ENCODE measurements at places on chromosomes 4 and X.

GRCh38 chr4:40199999-40200874 lies 3.4 kb downstream of the RHOH start:
- peak; percentile 65 for DNase-seq

DNA sequence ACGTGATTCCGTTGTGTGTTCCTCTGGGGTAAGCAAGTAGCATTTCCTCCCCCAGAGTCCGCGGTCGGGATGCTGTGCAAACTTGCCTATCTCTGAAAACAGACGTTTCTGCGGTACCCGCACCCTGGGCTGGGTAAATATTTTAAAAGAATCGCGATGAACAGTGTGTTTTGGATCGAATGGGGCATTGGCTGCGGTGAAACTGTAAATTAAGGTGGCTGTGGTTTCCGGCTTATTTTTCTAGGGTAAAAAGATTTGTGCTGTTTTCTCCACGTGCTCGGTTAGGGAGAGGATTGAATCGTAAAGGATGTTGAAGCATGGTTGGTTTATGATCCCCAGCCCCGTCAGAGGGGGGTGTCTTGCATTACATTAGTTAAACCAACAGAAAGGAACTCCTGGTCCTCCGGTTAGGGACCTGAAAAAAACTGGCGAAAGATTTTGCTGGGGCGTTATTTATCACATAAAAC lies 1.2 kb downstream of the HHIP start:
- DNase-seq, result no peak

GRCh38 chrX:41705042-41705441 lies 16.3 kb downstream of the GPR34 start:
- no peak for DNase-seq

DNA sequence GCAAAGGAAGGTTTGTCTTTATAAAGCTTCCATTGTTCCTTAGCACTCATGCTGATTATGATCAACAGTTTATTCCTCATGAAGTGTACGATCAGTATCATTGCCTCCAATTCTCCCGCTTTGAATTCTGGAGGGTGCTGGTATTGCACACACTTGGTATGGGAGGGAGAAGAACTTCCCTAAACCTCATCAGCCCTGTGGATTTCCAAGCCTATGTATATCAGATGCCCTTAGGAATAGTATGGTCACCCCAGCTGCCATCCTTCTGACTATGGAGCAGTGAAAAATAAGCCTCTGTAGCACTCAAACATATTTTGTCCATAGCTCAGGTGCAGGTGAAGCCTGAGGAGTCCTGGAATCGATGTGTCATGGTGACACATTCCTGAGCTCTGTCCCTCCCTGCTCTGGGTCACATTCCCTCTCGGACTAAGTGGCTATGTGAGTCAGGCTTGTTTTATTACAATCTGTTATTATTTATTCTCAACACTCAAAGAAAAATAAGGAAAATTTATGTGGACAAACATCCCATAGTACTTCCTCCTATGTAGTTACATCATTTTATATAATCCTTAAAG lies 2.0 kb upstream of the ZDHHC9 start:
- no peak for DNase-seq

DNA sequence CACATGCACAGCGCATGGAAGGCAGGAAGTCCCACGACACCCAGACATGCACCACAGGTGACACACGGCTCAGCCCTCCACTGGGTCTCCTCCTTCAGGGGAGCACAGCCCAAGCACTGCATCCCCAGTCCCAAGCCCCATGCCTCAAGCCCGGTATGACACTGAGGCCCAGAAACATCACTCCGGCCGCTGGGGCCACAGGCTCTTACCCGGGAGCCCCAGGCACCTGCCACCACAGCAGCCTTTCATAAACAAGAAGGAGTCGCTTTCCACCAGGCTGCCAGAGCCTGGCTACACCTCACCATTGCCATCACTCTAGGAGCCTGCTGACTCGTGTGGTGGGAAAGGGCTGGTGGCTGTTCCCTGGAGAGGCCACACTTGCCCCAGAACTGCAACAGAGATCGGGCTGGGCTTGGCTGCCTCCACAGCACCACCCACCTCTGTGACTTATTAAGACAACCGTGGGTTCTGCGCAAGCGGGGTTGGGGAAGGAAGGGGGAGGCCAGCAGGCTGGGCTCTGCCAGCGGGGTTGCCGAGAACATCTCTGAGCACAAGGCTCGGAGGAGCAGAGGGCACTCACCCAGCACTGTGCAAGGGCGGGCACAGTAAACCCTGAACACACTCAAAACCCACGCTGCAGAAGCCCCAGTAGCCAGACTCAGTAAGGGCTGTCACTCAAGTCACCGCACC lies 4.5 kb downstream of the HAUS7 start:
- DNase-seq, result no peak

GRCh38 chr4:185232370-185232769 lies 23.0 kb downstream of the SNX25 start:
- no peak for DNase-seq

GRCh38 chrX:1411326-1411725 lies 19.4 kb upstream of the SLC25A6 start:
- no peak for DNase-seq

GRCh38 chrX:6432226-6432625 lies 102.7 kb downstream of the VCX3A start:
- no peak for DNase-seq

DNA sequence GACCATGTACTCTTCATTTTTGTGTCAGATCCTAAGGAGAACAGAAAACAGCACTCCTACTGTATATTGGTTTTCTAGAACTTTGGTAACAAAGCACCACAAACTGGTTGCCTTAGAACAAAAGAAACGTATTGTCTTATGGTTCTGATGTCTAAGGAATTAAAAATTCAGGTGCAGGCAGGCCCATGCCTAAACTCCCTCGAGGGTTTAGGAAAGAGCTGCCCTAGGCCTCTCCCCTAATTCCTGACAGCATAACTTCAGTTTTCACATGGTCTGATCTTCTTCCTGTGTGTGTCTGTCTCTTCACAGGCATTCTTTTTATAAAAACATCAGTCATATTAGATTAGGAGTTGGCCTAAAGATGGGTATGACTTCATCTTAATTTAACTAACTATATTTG lies 1093.6 kb downstream of the TECRL start:
- no peak for DNase-seq

DNA sequence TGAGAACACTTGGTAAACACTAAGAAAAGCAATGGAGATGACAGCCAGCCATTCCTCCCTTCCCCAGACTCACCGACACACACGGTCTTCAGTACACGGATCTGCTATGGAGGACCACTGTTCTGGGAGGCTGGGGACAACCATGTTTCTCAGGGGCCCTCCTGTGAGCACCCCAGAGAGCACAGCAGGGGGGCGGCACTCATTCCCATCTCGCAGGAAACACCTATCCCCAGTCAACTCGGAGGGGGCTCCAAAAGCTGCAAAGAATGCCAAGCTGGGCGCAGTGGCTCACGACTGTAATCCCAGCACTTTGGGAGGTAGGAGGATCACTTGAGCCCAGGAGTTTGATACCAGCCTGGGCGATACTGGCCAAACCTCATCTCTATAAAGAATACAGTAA lies 172.1 kb downstream of the AFAP1 start:
- DNase-seq, result no peak

GRCh38 chrX:6169407-6169806 lies 59.3 kb downstream of the NLGN4X start:
- no peak for DNase-seq

DNA sequence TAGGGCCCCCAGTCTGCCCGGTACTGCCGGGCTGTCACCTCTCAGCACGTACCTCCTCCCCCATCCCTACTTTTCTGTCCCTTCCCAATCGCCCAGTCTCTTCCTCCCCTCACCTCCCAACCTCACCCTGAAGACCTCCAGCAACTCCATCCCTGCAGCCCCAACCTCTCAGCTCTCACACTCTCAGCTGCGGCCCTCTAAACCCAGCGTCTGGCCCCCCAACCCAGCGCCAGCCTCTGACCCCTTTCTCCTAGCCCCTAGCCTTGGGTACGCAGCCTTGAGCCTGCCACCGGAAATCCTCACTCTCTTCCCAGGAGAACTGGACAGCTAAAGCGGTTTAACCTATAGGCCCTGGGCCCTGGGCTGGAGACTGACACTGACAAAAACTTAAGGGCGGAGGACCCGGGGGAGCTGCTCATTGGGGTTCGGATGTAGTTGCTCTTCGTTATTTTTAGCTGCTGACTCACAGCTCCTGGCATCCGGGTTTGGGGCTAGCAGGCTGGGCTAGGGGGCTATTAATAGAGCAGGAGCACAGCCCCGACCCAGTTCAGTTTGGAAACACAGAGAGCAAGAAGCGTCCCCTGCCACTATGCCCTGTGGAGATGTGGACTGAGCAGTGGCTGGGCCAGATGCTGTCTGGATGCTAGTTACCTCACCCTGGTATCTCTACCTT lies 9.6 kb upstream of the DLG3 start:
- DNase-seq, result no peak

GRCh38 chrX:119617517-119618164 lies 11.4 kb upstream of the NKRF start:
- DNase-seq, result no peak

- DNase-seq, result no peak
These were observed 432.2 kb downstream of the PDGFC start for GRCh38 chr4:156539376-156539775.

- DNase-seq, result peak; percentile 36
These were observed 28.1 kb downstream of the BEX3 start for GRCh38 chrX:103404231-103405008.

- no peak for DNase-seq
These were observed 4.0 kb upstream of the PDGFRA start for GRCh38 chr4:54224996-54225597.

- DNase-seq, result no peak
These were observed 7.4 kb upstream of the BRS3 start for GRCh38 chrX:136480383-136480782.

- DNase-seq, result no peak
These were observed 77.7 kb downstream of the MAML3 start for GRCh38 chr4:140076307-140076706.

GRCh38 chr4:122766950-122767349 lies 34.4 kb downstream of the BBS12 start:
- DNase-seq, result no peak

DNA sequence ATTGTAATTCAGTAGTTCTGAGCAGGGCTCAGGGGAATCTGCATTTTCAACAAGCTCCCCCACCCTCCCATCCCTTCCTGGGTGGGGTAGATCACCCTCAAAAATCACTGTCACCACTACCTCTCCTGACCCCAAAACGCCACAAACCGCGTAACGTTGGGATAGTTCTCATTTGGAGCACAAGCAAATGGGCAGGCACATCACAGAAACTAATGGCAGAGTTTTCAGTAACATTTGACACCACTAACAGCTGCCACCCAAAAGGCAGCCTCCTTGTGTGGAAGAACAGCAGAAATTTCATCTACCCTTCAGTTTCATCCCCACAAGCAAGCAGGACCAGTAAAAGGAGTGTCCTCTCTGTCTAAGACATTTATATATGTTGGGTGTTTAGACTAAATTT lies 132.7 kb downstream of the PALLD start:
- no peak for DNase-seq

DNA sequence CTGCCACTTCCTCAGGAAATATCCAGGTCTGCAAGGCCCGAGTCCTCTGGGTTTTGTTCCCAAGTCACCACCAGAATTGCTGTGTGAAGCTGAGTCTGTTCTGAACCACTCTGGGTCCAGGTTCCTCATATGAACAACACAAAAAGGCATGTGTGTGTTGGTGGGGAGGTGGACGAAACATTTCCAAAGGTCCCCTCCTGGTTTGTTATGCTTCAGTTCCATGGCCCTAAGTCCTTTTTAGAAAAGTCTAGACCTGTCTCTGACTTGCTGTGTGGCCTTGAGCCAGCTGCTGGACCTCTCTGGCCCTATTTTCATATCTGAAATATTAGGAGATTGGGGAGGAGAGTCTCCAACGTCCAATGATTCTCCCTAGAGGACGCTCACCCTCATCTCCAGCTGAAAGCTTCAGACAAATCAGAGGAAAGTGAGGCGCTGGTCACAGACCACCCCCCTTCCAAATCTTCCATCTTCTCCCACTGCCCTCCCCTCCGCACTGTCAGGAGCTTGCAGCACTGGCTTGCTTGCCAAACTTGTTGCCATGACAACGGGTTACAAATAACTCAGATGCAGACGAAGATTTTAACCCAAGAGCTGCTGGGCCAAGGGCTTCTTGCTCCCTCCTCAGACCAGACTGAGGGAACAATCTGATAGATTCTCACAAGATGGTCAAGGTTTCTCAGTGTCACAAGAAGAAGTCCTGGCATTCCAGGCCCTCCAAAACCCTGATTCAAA lies 64.5 kb downstream of the SMC1A start:
- no peak for DNase-seq

DNA sequence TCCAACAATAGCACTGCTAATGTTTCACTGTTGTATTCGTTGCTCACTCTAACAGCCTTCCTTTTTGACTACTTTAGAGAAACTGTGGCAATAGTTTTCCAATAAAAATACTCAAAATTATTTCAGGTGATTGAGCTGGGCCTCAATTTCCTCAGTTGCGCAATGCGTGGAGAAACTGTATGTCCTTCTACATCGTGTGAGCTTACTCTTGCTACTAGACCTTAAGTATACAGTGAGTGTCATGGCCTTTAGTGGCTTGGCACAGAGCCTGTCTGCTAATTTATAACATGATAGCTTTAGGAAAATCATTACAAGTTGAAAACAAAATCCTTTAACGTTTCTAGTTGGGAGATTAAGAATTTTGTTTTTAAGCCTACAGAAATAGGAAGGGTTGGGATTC lies 114.5 kb downstream of the COL4A6 start:
- no peak for DNase-seq

DNA sequence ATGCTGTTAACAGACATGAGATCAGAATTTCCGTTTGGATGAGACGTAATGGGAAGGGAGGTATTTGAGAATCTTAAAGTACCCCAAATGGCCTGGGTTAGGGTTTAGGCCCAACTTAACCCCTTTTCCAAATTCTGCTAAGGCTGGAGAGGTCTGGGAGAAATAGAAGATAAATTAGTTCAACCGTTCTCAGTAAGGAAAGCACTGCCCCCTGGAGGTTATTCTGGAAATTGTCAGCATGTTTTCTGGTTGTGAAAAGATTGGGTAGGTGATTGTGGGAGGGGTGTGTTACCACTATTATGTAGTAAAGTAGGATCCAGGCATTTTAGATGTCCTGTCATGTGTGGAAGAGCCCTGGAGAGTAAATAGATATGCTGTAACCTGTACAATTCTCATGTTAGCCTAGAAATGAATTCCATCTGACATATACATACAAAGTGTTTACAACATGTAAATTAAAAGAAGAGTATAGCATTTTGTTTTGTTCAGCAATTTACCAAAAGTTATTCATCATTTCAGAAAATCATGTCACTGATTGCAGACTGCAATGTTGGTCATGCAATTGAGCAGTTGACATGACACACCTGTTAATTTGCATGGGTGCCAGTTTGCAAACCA lies 26.8 kb upstream of the GRXCR1 start:
- DNase-seq, result peak; percentile 49

- no peak for DNase-seq
These were observed 168.8 kb downstream of the RCHY1 start for GRCh38 chr4:75345423-75345822.

GRCh38 chrX:149371986-149372385 lies 133.1 kb downstream of the IDS start:
- no peak for DNase-seq

DNA sequence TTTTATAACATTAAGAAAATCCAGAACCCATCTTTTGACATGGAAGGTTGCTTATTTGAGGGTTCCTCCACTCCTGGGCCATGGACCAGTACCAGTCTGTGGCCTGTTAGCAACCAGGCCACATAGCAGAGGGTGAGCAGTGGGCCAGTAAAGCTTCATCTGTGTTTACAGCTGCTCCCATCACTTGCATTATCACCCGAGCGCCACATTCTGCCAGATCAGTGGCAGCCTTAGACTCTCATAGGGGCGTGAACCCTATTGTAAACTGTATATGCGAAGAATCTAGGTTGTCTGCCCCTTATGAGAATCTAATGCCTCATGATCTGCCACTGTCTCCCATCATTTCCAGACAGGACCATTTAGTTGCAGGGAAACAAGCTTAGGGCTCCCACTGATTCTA lies 58.6 kb downstream of the NDST4 start:
- no peak for DNase-seq

Measured in stimulated activated CD4-positive, alpha-beta T cell treated with anti-CD3 and anti-CD28 coated beads, Interleukin-2, amount 100 ng/mL, for 48 hours (primary cell).